ENCODE measurements at places on chromosomes 6 and 20.
A peak's percentile ranks its signal among the peaks of the same experiment; 100 is the strongest.

DNA sequence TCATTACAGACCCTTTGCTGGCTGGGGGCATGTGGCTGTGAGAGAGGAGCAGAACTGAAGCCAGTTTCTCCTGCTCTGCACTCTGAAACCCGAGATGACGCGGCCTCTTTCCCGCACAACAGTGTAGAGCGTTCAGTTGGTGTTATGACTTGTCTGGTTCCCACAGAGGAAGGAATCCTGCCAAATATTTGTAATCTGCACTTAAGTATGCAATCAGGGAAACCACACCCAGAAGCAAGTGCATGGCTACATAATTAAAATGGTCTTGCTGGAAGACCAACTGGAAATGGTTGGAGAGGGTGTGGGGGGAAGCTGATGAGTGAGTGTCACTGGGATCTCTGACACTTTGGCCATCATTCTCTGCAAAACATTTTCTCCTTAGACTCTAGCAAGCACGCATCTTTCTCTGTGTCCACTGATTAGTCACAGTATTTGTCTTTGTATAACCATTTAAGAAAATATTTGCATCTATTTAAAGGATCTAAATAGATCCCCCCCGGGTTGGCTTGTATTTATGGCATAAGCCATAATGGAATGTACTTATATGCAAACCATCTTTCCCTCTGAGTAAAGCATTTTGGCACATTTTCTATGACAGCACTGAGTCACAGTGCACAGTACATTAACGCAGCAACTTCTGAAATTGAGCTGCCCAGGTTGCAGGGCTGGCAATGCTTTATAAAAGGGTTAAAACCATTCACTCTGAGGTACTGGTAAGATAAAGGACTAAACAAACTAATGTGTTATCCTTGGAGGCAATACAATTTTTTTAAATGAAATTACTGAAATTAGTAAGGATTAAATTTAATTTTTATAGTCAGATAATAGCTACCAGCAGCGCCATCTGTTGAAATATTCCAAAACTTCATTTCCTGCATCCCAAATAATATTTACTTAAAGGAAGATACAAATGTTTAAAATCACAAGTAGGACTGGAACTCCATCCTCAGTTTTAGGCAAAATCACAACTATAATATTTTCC is 76.7 kb downstream of the FOXC1 start:
- peak; percentile 40 for DNase-seq

DNA sequence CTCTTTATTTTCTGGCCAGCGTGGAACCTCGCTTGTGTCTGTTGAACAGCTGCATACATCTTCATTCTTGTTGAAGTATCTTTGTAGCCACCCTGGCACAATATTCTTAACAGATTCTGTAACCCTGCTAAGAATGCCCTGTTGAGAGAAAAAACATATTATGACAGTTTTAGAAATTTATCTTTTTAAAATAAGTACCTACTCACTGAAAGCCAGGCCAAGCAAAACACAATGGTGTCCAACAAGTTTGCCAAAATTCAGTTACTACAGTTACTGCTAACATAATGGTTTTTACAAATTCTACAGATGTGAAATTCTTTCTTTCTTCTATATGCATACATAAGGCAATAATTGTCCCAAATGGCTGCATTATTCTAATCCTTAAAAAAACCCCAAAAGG is 18.2 kb downstream of the NUP153 start:
- DNase-seq: no peak

GRCh38 chr6:35081426-35081851 is 59.7 kb downstream of the TCP11 start:
- DNase-seq: no peak

GRCh38 chr6:159650314-159650713 is 42.7 kb downstream of the SOD2 start:
- DNase-seq: no peak

- DNase-seq: no peak
Measured at GRCh38 chr20:64233725-64234124, 21.8 kb upstream of the PCMTD2 start.

- DNase-seq: no peak
Measured at GRCh38 chr6:22432060-22432459, 135.2 kb upstream of the PRL start.

DNA sequence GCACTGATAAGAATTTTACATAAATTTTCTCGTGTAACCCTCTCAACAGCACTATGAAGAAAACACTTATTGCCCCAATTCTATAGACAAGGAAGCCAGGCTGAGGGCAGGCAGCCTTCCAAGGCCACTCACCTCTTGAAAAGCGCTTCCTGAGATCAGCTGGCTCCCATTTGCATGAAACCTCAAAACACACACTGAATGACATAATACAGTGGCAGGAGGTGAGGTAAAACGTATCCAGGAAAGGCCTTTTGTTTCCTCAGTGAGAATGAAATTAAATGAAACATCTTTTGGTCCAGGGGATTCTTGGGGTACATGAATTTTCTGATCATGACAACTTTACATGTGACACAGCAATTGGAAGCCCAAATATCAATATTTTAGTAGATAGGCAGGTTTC is 112.5 kb downstream of the WDR27 start:
- no peak for DNase-seq

DNA sequence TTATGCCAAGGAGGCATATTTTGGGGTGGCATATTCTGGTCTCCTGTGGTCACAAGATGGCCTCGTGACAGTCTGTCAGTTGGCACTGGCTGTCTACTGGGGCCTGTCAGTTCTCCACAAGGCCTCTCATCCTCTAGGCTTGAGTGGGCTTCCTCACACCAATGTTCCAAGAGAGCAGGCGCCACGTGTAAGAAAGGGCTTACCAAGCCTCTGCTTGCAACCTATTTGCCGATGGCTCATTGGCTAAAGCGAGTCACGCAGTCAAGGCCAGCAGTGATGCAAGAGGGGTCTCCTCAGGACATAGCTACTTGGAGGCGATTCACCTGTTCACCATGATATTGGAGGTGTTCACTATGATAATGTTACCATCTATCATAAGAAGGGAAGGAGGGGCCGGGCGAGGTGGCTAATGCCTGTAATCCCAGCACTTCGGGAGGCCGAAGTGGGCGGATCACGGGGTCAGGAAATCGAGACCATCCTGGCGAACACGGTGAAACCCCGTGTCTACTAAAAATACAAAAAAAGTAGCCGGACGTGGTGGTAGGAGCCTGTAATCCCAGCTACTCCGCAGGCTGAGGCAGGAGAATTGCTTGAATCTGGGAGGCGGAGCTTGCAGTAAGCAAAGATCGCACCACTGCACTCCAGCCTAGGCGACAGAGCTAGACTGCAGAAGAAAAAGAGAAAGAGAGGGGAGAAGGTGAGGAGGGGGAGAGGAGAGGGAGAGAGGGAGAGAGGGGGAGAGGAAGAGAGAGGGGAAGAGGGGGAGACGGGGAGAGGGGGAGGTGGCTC is 35.3 kb downstream of the C6orf52 start:
- no peak for DNase-seq

GRCh38 chr6:80174900-80175572 is 68.6 kb downstream of the BCKDHB start:
- DNase-seq: peak; percentile 47

Measured in inflammatory macrophage treated with lipopolysaccharide for 4 hours (primary cell).